ENCODE measurements at places on chromosomes 1 and 21.
A peak's percentile ranks its signal among the peaks of the same experiment; 100 is the strongest.

- no peak for DNase-seq
Measured at GRCh38 chr1:223772771-223773160, 60.4 kb downstream of the CAPN2 start.

- DNase-seq, result no peak
Measured at GRCh38 chr1:25622531-25622930, 5.9 kb downstream of the MAN1C1 start.

DNA sequence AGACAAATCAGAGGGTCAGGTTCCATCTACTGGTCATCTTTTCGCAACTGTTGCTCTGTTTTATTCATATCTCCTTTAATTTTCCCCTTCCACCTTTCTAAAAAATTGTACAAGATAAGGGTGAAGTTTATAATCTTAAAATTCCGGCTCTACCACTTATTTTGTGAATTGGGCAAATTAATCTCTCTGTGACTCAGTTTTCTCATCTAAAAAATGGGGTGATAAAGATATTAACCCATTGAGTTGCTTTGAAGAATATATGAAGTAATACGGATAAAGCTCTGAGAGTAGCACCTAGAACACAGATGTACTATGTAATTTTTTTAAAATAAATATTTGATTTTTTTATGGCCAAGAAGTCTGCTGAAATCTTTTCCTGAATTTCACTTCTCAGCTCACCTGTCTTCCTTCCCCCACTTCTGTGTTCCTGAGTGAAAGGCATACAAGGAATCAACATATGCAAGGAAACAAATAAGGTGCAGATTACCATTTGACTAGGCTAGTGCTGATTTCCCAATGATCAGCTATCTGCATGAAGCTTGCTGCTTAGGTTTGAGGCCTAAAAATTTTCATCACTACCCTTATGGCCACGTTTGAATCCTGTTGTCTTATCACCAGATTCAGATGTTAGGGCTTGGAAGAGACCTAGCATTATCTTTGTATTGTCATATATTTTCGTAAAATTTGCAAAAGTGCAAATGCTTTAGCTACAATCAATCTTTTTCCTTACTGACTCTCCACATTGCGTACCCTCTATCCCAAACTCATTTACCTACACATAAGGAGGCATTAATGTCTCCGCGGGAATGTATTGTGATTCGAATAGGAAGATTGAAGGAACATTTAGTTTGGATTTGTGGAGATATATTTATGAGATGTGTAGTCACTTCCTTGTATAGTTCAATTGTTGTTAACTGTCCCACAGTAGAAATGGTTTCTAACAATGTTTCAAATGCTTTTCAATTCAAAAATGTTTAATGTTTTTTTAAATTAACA is 718.3 kb upstream of the PTBP2 start:
- DNase-seq, result no peak

GRCh38 chr1:28240024-28240423 is 4.1 kb downstream of the ATP5IF1 start:
- DNase-seq, result no peak

DNA sequence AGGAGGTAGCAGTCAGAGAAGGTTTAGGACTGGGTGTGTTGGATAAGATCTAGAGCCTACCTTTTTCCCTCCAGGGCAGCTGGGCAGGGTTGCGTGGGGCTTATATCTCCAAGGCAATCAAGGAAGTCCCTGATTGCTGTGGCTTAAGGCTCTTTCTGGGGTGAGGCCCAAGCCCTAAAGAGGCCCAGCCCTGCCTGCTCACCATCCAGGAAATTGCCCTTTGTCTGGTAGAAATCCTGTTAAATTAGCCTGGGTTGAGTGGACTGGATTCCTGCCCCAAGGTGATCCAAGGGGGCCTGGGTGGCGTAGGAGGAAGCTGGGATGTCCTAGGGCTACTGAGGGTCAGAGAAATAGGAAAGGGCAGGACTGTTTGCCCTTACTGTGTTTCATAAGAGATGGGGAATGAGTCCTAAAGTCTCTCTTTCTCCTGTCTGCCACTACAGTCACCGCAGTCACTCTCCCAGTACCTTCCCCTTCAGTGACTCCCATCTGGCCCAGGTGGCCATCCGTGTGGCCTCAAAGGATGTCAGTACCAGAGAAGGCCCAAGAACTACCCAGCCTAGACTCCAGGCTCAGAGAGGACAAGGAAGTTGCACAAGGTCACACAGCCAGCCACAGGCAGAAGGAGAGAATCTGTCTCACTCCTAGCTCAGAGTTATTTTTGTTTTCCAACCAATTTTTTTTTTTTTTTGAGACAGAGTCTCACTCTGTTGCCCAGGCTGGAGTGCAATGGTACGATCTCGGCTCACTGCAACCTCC is 25.8 kb downstream of the MFSD2A start:
- no peak for DNase-seq

GRCh38 chr1:225418598-225418997 is 9.2 kb downstream of the LBR start:
- DNase-seq, result no peak

DNA sequence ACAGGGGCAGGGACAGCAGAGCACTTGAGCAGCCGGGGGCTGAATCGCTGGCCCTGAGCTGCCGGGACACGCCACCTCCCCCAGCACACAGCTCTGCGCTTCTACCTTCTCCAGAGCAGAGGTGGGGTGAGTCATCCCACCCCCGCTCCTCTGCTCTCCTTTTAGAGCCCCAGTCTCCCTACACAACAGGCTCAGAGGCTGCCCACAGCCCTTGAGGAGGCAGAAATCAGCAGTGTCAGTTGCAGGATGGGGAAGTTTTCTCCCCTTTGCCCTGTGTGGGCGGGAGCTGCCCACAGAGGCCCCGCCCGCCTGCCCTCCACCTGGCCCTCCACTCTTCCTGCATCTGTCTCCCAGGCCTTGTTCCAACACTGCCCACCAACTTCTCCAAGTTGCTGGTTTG is 94.6 kb downstream of the STUM start:
- peak; percentile 14 for DNase-seq
